ENCODE measurements at places on chromosomes 1 and 21.

GRCh38 chr1:12617901-12618660 is at the start of gene DHRS3:
TSS of gene DHRS3 (minus strand) at chr1:12618210. CDS start at chr1:12617348, 862 bp downstream.
- DNase-seq, result peak; percentile 83

DNA sequence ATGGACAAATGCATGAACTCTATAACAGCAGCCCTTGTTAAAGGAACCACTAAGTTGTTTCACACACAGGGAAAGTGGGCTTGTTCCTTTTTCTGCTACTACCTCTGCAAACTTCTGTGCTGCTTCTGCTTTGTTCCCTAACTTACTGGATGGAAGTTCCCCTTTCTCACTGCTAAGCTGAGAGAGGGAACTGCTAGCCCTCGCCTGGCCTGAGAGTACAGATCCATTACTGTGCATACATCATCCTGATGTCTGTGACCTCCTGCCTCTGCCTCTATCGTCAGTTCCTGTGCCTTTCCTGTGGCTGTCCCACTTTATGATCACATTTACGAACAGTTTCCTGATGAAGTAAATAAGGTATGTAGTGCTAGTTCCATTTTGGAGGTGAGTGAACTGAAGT is 3.5 kb downstream of the GNAT2 start:
- DNase-seq, result no peak

DNA sequence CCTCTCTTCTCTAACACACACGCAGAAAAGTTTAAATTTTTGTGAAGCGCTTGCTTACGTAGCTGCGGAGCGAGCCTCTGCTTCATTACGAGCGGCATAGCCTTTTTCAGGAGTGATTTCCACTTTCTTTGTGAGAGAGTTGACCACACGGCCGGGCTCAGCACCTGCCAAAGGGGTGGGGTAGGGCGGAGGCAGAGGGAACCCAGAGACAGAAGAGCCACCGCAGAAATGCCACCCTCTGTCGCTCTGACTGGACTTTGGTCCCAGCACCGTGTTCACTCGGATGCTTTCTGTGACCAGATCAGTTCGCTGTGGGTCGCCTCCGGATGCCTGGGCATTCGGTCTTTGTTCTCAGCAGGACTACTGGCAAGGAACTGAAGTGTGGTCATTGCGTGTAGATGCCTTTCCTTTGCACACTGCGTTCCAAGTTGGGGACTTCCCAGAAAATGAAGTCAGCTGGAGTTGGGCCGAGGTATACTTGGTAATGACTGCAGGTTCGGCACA is 883 bp downstream of the CHODL start:
- no peak for DNase-seq

DNA sequence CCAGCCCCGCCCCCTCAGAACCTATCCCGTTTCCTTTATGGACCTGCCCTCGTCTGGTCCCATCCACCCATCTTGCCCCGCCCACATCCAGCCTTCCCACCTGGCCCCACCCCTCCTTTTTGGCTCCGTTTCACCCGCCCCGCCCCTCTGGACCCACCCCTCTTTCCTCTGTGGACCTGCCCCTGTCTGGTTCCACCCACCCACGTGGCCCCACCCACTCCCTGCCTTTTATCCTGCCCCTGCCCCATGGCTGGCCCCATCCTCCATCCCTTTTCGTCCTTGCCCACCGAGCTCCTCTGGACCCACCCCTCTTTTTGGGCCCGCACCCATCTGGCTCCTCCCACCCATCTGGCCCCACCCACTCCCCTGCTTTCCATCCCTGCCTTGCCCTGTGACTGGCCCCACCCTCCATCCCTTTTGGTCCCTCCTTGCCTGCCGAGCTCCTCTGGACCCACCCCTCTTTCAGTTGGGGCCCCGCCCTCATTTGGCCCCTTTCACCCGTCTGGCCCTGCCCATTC is 177.3 kb downstream of the CAMTA1 start:
- DNase-seq, result peak; percentile 95

DNA sequence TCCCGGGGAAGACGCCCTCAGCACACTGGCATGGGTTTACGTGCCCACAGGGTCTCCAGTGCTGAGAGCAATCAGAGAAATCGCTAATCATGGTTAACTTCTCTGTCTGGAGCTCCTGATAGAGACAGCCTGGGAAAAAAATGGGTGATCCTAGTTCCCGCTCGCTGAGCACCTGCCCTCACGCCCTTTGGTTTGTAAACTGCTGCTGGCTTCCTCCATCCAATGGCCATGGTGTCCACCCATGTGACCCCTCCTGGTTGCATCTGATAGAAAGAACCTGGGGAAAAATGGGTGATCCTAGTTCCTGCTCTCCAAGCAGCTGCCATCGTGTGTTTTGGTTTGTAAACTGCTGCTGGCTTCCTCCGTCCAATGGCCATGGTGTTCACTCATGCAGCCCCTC is 402.2 kb downstream of the PRDM2 start:
- DNase-seq, result no peak

DNA sequence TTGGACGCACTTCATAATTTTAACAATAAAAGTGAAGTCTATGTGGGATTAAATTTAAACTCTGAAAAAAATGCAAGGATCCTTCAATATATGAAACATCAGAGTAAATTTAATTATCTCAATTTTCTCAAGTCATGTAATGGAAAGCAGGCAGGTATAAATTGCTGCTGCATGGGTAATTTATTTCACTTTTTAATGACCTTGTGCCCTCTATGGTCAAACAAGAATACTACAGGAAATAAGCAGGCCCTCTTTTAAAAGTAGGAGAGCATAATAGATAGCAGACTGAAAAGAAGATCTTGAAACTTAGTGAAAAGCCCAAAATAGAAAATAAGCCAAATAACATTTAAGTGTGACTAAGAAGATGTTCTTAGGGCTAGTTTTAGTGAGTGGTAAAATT is 22.9 kb downstream of the BCAS2 start:
- no peak for DNase-seq
